Camera-type eye (tissue), 1 donor: ENCODE measurements at places on chromosomes 7 and 10. TPM values are rescaled to one million over a fixed set of nuclear protein-coding genes. Genes with fewer than 3 reads are reported as not detected.

C10orf62 gene
- total RNA-seq = not detected

CCSER2 gene
- total RNA-seq = 96.6 TPM

GIMAP1 gene
- total RNA-seq = 1.9 TPM

GPR141 gene
- 1.9 TPM for total RNA-seq

BMPER gene
- total RNA-seq = 10.6 TPM

MYL7 gene
- total RNA-seq = not detected

PON3 gene
- total RNA-seq = 1.4 TPM

PRKG1 gene
- 52.7 TPM for total RNA-seq

LRWD1 gene
- total RNA-seq = 26.1 TPM

OPN4 gene
- total RNA-seq = not detected

ATRNL1 gene
- total RNA-seq = 190 TPM

AQP1 gene
- total RNA-seq = 75.8 TPM

SLC26A4 gene
- total RNA-seq = 0.60 TPM

CAMK2B gene
- 39.1 TPM for total RNA-seq

ARID5B gene
- total RNA-seq = 42.7 TPM

INHBA gene
- 8.8 TPM for total RNA-seq

CLRN3 gene
- not detected for total RNA-seq

NCAPG2 gene
- total RNA-seq = 19.6 TPM

NME8 gene
- not detected for total RNA-seq

GDF2 gene
- not detected for total RNA-seq

DLX6 gene
- total RNA-seq = not detected
